Mammary microvascular endothelial cell (primary cell): ENCODE measurements at places on chromosomes 6 and 20. TPM values are rescaled to one million over a fixed set of nuclear protein-coding genes. Genes with fewer than 3 reads are reported as not detected.

PXMP4 gene
- total RNA-seq, result 4.3 and 9.2 TPM in 2 replicates

HLA-DQB2 gene
- total RNA-seq, result not detected in 2 replicates

GMPR gene
- 33.0 and 36.5 TPM in 2 replicates for total RNA-seq

TMEM244 gene
- total RNA-seq, result not detected in 2 replicates

HLA-G gene
- not detected in 2 replicates for total RNA-seq

EPPIN gene
- not detected in 2 replicates for total RNA-seq

PSORS1C2 gene
- total RNA-seq, result not detected in 2 replicates

DOK5 gene
- total RNA-seq, result 0.67 TPM in 1 of 2 replicates, not detected in the other

BPIFB4 gene
- total RNA-seq, result not detected in 2 replicates

ADGRF5 gene
- 185 and 208 TPM in 2 replicates for total RNA-seq

RGS17 gene
- total RNA-seq, result 1.1 and 3.4 TPM in 2 replicates

GLP1R gene
- total RNA-seq, result not detected in 2 replicates

PIGU gene
- 17.9 and 19.4 TPM in 2 replicates for total RNA-seq

MUC21 gene
- total RNA-seq, result not detected in 2 replicates

SSTR4 gene
- not detected in 2 replicates for total RNA-seq

SLC17A2 gene
- not detected in 2 replicates for total RNA-seq

MLN gene
- not detected in 2 replicates for total RNA-seq

ZSCAN23 gene
- total RNA-seq, result 0.10 TPM in 1 of 2 replicates, not detected in the other

COMMD7 gene
- total RNA-seq, result 42.8 and 54.7 TPM in 2 replicates

HDGFL1 gene
- total RNA-seq, result not detected in 2 replicates

HNF4A gene
- not detected in 2 replicates for total RNA-seq

CHRNA4 gene
- not detected in 2 replicates for total RNA-seq

PRKN gene
- 0.13 and 0.34 TPM in 2 replicates for total RNA-seq

L3MBTL1 gene
- 0.59 and 0.73 TPM in 2 replicates for total RNA-seq

CLPSL1 gene
- total RNA-seq, result not detected in 2 replicates

SNAP25 gene
- total RNA-seq, result 0.20 and 0.73 TPM in 2 replicates

COL20A1 gene
- total RNA-seq, result not detected in 2 replicates

UNC5CL gene
- total RNA-seq, result not detected in 2 replicates

PDE10A gene
- 6.1 and 6.3 TPM in 2 replicates for total RNA-seq

FAM209B gene
- not detected in 2 replicates for total RNA-seq

TFAP2C gene
- total RNA-seq, result not detected in 2 replicates

SIRPD gene
- total RNA-seq, result not detected in 2 replicates

C2 gene
- not detected in 2 replicates for total RNA-seq

MTO1 gene
- 31.2 and 32.0 TPM in 2 replicates for total RNA-seq

HAO1 gene
- total RNA-seq, result not detected in 2 replicates

ATG5 gene
- total RNA-seq, result 28.7 and 35.2 TPM in 2 replicates

NCOA7 gene
- 17.0 and 18.7 TPM in 2 replicates for total RNA-seq

ACTL10 gene
- 1.6 and 1.8 TPM in 2 replicates for total RNA-seq

BTN1A1 gene
- not detected in 2 replicates for total RNA-seq

PRR18 gene
- not detected in 2 replicates for total RNA-seq

RPS21 gene
- total RNA-seq, result 4,092 and 4,801 TPM in 2 replicates

SIRPB2 gene
- 0.07 TPM in 1 of 2 replicates, not detected in the other for total RNA-seq

CGA gene
- not detected in 2 replicates for total RNA-seq

TREML2 gene
- not detected in 2 replicates for total RNA-seq

GCNT2 gene
- total RNA-seq, result 9.3 and 10.0 TPM in 2 replicates

COL21A1 gene
- 0.05 and 0.13 TPM in 2 replicates for total RNA-seq
